ENCODE measurements at places on chromosomes 16 and 17.

GRCh38 chr16:5036228-5037156, 2.8 kb upstream of the NAGPA start:
- no peak for DNase-seq

DNA sequence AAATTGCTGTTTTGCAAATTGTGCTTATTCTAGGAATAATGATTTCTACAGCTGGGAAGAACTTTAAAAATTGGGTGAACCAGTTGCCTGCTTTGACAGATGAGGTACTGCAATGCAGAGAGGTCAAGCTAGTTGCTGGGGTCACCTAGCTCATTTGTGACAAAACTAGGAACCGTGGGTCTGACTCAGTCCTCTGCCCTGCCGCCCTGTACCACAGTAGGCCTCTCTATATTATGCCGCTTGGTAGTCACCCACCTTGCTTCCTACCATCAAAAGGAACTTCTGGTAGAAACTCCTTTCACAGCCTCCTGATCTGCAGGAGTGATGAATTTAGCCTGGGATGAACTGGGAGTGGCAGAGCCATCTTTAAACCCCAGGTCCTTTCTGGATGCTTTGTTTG, 105.7 kb downstream of the PITPNC1 start:
- DNase-seq: no peak

DNA sequence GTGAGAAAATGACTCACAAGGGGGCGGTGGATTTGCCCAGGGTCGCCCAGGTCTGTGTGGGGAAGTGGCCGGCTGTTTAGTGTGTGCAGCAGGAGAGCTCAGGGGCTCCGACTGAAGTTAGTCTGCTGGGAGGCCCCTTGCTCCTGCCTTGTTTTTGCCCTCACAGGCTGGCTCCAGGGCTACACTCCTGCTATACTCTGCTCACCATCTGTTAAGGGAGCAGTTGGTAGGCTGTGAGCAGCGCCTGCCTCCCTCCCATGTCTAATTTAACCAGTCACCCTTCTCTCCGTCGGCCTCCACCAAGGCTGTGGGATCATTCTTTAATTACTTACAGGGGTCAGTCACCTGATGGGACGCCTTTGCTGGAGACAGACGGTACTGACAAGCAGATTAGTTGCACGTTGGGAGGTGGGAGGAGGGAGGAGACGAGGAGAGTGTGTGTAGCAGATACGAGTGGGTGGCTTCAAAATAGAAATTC, 35.5 kb downstream of the KSR1 start:
- no peak for DNase-seq

DNA sequence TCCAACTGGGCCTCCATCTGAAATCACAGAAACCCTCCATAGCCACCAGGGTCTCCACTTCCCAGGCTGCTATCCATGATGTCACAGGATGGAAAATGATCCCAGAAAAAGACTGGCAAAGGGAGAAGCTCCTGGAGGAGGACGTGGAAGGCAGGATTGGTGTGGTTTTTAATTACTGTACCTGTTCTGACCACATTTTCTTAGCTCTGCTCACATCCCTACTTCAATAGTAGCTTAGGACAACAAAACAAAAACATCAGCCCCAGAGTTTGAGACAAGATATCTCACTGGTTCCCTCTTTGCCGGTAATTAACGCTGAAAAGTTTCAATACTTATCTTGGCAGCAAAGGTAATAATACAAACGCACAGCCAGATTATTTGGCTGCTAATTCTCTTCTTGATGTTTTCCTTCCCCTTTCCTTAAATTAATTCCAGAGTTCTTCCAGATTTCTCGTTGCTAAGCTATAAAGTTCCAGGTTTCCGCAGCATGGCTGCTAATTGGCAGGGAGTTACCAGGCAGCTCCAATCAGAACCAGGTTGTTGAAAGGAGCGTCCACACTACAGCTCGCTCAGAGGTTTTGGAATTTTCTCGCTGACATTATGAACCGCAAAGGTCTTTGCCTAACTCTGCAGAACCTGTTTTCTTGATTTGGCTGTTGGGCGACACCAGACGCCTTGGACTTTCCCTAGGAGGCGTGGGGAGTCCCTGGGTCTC, 263.4 kb downstream of the MRTFB start:
- peak; percentile 33 for DNase-seq

DNA sequence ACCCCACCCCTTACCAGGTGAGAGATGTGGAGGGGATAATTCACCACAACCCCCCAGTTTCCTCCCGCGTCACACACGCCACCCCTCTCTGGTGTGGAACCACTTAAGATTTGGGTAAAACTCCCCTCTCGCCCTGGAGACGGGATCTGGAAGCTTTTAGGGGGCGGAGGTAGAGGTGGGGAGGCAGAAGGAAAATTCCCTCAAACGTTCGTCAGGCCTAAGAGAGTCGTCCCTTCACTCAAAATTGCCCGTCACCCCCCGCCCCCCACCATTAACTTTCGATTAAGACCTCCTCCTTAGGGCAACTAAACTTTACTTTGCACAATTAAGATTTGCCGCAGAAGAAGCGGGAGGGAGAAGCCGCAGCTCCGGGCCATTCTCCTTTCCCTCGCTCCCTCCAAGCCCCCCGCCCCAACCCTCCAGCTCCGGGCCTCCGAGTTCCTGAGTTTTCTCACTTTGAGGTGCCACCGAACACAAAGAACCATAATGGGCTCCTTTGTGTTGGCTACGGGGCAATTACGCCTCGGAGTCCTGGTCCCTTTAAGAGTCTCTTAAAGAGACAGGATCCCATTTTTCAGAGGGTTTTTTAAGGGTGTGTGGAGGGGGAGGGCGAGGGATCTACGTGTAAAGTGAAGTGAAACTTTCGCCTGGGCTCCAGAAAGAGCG, 985 bp upstream of the FZD2 start:
- DNase-seq: peak; percentile 70

DNA sequence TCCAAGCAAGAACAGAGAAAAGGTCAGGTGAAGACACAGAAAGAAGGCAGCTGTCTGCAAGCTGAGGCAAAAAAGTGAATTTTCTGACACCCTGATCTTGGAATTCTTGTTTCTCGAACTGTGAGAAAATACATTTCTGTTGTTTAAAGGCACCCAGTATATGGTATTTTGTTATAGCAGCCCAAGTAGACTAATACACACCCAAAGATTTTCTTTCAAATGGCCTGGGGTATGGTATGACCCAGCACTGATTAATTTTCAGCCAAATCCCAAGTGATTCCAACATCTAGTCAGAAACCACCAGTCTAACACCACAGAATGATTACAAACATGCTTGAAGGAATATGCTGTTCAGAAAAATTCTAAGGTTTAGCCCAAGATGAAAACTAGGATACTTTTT, 36.8 kb downstream of the TRIM37 start:
- DNase-seq: no peak

All from EL (cell line).